ENCODE measurements at places on chromosomes 16 and 17. TPM values are rescaled to one million over a fixed set of nuclear protein-coding genes. Genes with fewer than 3 reads are reported as not detected.

DNA sequence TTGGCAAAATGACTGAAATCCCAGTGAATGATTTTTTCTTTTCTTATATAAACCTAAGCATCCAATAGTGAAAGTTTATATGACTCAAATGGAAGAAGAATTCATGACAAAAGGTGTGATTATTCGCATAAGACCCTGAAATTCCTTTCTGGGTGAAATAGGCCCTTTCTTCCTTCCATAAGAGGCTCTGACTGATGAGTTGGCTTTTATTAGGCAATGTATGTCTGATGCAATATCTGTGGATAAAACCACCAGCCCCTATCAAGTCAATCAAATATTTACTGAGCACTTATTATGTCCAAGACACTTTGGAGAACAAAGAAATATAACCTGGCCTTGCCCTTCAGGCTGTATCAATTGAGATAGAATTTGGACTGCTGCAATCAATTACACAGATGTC, 316.6 kb downstream of the CDH13 start:
- DNase-seq: no peak

Gene TBX4
- polyA plus RNA-seq: not detected

Gene PRR35
- not detected for polyA plus RNA-seq

Gene BRIP1
- 1.1 TPM for polyA plus RNA-seq

Gene ZNF652
- 33.5 TPM for polyA plus RNA-seq

All from naive B cell (primary cell).